Esophagus mucosa (tissue), 1 donor: ENCODE measurements at places on chromosomes 16 and 17. TPM values are rescaled to one million over a fixed set of nuclear protein-coding genes. Genes with fewer than 3 reads are reported as not detected.

FBRS gene
- 42.4 TPM for total RNA-seq

CD300H gene
- not detected for total RNA-seq

ACSM2A gene
- total RNA-seq, result not detected

GEMIN4 gene
- total RNA-seq, result 20.1 TPM

RARA gene
- total RNA-seq, result 8.2 TPM

CCL2 gene
- 2.2 TPM for total RNA-seq

EMC6 gene
- total RNA-seq, result 35.0 TPM
